Stimulated activated CD4-positive, alpha-beta T cell treated with anti-CD3 and anti-CD28 coated beads, Interleukin-12 subunit alpha, Interleukin-12 subunit beta, amount 100 ng/mL, for 4 hours (primary cell): ENCODE measurements at places on chromosomes 7 and 10.
A peak's percentile ranks its signal among the peaks of the same experiment; 100 is the strongest.

DNA sequence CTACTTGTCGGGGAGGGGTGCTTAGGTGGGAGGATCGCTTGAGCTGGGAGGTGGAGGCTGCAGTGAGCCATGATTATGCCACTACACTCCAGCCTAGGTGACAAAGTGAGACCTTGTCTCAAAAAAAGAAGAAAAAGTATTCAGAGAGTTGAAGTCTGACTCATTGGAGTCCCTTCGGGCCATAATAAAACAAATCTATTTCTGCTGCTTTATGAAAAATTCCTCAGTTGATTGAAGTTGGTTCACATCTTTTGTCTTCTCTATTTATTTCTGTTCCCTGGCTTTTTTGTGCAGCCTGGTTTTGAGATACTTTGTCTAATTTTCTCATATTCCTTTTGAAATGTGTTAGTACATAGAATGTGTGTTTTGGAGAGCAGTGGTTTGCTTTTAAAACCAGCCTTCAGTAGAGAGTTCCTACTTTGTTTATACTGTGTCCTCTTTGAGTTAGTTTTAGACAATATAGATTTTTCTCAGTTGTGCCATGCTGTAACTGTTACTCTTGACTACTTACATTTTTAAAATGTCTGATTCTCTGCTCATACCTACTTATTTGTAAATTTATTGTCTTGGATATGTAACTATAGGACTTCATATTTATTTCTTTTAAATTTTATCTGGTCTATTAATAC is 36.7 kb downstream of the LUC7L2 start:
- DNase-seq = no peak

DNA sequence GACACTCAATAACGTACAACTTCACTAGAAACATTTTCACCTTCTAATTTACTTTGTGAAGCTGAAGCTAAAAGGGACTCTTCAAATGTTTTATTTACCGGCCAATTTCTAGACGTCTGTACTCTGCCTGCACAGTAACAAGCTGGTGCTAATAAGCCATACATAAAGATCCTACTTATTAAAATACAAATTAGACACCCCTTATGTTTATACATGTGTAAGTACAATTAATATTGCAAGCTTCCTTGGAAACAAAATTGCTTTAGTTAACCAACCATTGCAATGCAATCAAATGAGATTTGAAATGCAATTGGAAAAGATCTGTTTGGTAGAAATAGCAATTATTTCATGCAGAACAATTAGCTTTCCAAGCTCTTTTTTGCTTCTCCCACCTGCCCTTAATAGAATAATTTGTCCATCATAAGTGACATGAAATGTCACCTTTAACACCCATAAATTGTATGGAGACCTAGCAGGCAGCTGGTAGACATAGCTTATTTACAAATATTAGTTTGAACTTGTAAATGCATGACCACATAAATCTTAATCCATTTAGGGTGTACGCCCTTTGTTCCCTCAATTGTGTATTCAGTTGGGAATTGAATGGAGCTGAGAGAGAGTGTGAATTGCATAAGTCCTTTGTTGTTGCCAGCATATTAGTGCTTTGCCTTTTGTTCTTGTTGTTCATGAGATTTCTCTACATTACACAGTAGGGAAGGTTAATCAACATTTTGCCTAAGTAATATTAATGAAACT is 277.1 kb downstream of the CACNA2D1 start:
- no peak for DNase-seq

- no peak for DNase-seq
Measured at GRCh38 chr10:77398986-77399755, 238.4 kb downstream of the KCNMA1 start.

- no peak for DNase-seq
Measured at GRCh38 chr10:46293832-46294640, 7.2 kb downstream of the ANTXRL start.

GRCh38 chr10:102752934-102753664 is 9.4 kb downstream of the WBP1L start:
- DNase-seq = no peak

DNA sequence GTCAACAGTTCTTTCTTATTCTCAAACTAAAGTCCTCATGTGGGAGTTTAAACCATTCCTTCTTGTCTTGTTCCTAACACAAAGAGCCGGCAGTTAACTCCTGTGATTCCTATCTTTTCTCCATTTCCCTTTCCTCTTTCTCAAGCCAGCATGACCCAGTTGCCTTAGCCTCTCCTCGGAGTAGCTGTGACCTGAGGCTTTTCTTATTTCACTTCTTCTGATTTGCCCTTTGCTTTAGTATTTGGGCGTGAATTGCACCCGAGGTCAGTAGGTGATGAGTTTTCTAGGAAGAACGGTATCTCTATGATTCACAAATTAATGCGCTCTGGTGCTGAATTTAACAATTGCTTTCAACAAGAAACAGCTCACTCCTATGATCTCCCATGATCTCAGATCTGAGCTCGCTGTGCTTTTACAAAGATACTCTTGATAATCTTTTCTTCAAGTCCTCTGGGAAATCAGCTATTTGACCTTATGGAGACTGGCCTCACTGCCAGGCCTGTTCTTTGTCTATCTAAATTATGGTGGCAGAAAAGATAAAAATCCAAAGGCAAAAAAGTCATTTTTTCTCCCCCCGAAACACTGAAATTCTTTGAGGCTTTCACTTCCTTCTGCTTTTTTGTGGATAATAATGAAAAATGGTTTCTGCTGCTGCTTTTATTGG is 184.6 kb downstream of the JCAD start:
- no peak for DNase-seq

DNA sequence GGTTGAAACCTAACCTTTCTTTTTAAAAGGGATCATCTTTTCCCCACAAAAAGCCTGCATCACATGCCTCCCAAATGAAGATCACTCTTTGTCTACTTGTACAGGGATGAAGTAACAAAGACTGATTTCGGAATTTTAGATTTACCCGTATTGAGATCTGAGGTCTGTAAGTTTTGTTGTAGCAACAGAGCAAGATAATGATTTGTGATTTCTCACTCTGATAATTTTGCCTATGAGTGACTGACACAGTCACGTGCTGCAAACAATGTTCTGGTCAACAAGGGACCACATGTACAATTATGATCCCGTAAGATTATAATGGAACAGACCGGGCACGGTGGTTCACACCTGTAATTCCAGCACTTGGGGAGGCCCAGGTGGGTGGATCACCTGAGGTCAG is 31.3 kb downstream of the ARL5B start:
- DNase-seq = no peak

GRCh38 chr7:155257482-155258225 is 40.0 kb upstream of the INSIG1 start:
- DNase-seq = no peak

- DNase-seq = no peak
Measured at GRCh38 chr7:101631224-101631714, 2.2 kb upstream of the MYL10 start.

GRCh38 chr10:3740157-3740871 is 44.7 kb downstream of the KLF6 start:
- DNase-seq = no peak

DNA sequence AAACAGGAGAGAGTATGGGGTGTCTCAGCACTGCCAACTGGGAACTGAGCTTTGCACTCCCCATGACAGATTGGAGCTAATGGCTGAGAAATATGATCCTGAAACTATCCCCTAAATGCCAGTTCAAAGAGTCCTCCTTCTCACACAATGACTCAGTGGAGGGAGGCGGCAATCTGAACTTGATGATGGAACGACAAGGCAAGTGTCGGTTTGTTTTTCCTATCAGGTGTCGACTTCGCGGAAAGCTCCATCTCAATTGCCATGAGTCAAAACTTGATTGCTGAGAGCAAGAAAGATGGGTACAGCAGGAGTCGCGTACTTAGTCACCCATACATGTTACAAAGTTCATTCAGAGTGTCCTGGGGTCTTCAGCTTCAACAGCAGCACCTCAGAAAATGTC is 52.5 kb downstream of the NPY start:
- no peak for DNase-seq

GRCh38 chr10:110459600-110459999 is 38.1 kb upstream of the DUSP5 start:
- DNase-seq = no peak

DNA sequence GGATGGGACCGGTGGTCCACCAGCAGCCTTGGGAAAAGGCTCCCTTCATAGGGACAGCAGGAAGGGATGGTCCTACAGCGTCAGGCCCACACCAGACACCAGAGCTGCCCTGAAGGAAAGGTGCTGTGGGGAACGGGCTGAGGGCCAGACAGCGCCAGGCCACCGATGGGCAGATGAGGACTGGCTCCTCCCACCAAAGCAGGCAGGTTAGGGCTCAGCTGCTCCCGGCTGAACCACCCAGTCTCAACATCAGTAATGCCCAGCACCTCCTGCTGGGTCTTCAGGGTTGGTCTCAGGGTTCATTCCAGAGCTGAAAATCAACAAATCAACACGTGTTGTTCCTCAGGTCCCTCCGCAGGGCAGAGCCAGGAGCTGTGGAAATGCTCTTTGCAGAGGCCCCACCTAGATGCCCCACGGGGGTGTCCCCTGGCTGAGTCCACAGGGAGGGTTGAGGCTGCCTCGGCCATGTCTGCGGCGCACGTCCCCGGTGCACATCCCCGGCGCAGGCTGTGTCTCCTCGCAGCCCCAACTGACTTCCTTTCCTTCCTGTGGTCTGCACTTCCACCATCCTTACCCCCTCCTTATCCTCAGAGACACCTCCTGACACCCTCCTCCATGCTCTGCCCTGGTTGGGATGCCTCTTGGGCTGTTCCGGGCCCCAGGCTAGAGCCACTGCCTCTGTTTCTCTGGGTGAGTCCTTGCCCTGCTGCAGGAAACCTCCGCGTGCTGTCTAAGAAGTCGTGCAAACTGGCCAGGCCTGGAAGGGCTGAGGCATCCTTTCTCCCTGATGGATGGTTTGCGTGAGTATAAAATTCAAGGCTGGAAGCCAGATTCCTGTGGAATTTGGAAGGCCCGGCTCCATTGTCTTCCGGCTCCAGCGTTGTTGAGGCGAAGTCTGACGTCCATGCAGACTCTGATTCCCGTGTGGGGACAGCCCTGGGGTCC is 32.8 kb upstream of the CFAP46 start:
- no peak for DNase-seq

GRCh38 chr7:137147338-137147720 is 196.2 kb downstream of the PTN start:
- DNase-seq = no peak

DNA sequence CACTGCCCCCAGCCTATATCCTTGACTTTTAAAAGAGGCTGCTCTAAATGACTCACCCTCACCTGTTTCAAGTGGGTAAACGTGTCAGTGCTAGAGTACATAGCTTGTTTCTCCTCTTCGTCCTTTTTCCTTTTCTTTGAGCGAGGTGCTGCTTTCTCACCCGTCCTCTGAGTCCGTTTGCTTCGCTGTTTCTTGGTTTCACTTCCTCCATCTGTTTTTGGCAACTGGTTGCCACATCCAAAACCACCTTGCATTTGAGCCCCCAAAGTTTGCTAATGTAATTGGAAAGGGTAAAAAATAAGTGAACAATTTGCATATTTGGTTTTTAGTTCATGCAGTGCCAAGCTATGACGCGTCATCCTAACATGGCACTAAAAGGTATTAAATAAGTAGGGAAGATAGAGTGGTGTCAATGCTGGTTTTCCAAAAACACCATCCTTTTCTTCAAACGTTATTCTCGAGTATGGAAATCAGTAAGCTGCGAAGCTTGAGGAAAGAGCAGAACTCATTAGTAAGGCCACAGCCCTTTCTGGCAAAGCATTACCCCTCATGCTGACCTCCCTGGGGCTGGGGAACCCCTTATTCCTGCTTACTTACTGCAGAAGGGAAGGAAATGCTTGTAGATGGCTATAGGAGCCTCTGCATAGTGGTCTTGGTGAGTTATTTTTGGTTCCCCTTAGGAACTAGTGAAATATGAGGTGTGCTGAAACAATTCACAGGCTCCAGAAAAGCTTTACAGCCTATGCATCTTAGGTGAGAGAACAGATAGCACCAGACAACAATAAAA is 133.5 kb downstream of the GALNT11 start:
- no peak for DNase-seq

DNA sequence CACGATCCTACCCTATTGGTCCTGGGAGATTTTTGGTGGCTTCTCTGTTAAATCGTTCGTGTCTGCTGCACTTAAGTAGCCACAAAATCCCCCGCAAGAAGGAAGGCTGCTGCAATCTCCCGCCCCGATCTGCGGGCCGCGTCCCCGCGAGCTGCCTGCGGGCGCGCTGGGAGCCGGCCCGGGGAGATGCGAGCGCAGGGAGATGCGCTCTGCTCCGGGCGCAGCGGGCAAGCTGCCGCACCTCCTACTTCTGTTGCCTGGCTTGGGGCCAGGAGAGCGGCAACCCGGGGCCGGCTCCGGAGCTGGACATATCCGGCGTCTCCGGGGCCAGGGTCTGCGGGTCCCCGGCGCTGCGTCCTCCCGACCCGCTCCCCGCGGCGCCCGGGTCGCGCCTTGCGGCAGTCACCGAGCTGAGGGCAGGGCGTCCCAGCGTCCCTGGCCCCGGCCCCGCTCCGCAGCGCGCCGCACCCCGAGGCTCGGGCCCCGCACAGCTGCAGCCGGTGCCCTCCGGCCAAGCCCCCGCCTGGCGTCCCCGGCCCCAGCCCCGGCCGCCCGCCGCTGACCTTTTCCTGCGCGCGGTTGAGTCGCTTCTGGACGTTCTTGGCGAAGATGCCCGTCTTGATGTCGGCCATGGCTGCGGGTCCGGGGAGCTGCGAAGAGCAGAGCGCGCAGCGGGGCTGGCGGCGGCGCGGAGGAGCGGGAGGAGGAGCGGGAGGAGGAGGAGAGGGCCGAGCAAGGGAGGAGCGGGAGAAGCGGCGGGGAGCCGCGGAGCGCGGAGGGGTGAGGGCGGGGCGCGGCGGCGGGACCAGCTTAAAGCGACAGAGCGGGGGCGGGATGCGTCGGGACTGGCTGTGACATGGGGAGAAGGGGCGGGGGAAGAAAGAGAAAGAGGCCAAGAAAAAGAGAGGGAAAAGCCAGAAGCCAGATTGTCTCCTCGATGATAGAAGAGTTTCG is at the start of gene AMPH:
TSS of gene AMPH (minus strand) at position 654 of the 954 bp plus-strand sequence. CDS start at position 632, 22 bp downstream.
- DNase-seq = peak; percentile 23

GRCh38 chr7:82471351-82472020 is 27.9 kb upstream of the CACNA2D1 start:
- DNase-seq = no peak

GRCh38 chr7:121204537-121204936 is 124.3 kb upstream of the WNT16 start:
- no peak for DNase-seq

DNA sequence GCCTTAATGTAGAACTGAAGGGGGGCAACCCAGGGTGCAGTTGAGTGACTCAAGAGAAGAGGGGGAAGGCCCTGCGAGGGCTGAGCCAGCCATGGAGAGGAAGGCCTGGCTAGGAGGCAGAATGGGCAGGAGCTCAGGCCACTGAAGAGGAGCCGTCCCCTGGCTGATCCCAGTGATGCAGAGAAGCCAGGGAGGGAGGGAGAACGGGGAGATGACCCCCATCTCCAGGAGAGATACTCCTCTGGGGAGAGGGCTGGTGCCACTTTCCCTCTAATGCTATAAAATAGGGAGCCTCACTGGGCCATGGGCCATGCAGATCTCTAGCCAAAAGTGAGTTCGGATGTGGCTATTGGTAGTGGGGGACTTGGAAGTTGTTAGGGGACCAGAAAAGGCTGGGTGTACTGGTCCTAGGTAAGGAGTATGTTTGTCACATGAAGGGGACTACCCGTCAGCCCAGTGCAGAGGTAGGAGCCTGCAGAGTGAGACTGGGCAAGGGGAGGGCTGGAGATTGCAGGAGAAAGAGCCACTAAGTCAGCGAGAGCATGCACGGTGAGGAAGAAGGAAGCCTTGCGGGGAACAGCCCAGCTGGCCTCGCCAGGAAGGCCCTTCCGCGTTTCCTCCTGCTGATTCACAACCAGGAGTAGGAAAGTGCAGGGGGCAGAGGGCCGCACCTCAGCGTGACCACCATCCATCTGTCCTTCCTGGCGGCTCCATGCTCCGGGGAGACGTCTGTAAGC is 347.6 kb downstream of the TCERG1L start:
- DNase-seq = no peak

GRCh38 chr7:104851268-104851667 is 162.7 kb upstream of the KMT2E start:
- DNase-seq = no peak
